ENCODE measurements at places on chromosomes 4 and X. TPM values are rescaled to one million over a fixed set of nuclear protein-coding genes. Genes with fewer than 3 reads are reported as not detected.

Gene PAK3
- 10.8 TPM for total RNA-seq

Gene GRIA2
- 12.0 TPM for total RNA-seq

Gene ARMCX1
- 21.1 TPM for total RNA-seq

Gene CABS1
- 0.19 TPM for total RNA-seq

Gene RTL5
- total RNA-seq: 16.1 TPM

Gene ATOH1
- 0.36 TPM for total RNA-seq

Gene SH3RF1
- 18.8 TPM for total RNA-seq

Gene SFRP2
- 5.9 TPM for total RNA-seq

Gene HSFX2
- not detected for total RNA-seq

Gene ARHGAP6
- total RNA-seq: 8.0 TPM

Gene BRCC3
- 29.8 TPM for total RNA-seq

Gene NCAPG
- 11.8 TPM for total RNA-seq

Gene MAGEA11
- 0.19 TPM for total RNA-seq

DNA sequence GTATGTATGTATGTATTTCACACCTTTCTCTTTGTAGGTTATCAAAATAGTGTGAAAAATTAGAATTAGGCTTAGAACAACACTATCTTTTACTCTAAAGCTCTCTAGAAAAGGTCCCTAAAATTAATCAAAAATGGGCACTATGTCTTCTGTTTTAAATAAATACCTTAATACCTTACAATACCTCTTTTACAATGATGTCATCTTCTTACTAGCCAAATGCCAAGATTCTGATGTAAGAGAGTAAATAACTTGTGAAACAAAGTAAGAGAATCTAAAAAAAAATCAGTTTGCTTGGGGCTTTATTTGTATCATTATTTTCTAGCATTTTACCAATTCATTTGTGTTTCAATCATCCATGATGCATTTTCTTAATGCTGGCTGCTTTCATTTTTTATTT lies 402.2 kb upstream of the MAGEB2 start:
- DNase-seq: no peak
- H3K4me3 ChIP-seq: no peak overlapping the region
- no peaks in the 10 kb centered on the region for H3K36me3 ChIP-seq
- H3K27ac ChIP-seq: no peak overlapping the region

- peaks cover 3% of the 10 kb centered on the region for H3K4me1 ChIP-seq
- H3K27ac ChIP-seq: no peak overlapping the region
These were observed 81.0 kb upstream of the SMARCAD1 start for GRCh38 chr4:94126669-94127068.

DNA sequence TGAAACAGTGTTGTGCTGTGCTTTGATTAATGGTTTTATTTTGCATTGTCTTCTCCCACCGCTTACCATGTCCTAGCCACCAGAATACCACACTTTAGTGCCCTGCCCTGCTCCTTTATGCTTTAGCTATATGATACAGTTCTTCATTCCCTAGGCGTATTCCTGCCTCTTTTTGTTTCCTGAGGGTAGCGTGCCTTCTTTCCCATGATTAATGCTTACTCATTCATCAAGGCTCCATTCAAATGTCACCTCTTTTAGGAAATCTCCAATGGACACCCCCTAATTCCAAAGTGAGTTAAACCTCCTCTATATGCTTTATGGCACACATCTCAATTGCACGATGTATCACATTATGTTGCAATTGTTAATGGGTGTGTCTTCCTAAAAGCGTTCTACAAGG lies 46.3 kb downstream of the SPANXD start:
- H3K4me1 ChIP-seq: no peaks in the 10 kb centered on the region
- H3K4me3 ChIP-seq: no peak overlapping the region
- DNase-seq: no peak
- no peaks in the 10 kb centered on the region for H3K27me3 ChIP-seq
- H3K36me3 ChIP-seq: no peaks in the 10 kb centered on the region
- no peak overlapping the region for H3K27ac ChIP-seq

DNA sequence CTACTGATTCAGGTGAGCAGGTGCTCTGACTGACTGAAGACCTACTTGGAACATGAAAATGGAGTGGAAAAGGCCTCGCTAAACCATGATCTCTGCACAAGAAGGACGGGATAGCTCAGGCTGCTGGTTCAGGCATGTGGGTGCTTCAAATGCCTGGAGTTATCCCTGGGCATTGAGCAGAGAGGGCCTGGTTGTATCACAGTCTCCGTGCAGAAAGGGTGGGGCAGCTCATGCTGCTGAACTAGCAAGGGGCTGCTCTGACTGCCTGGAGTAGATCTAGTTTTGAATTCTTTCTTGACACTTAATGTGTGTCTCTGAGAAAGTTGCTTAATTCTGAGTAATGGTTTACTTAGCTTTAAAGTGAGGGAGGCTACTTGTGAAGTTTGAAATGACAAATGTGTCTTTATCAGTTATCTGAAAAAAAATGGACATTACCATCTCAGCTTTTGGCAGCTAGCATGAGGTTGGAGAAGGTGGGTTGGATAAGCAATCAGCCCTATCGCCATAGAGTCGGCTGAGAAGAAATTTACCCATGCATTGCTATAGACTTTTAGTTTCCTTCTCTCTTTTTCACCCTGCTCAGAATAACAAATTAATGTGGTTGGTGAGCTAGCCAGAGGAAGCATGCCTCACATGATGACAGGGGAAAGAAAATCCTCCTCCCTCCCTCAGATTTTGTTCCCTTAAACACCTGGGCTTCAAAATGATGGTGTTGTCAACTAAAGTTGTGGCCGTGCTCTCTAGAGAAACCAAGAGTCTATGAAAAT lies 832.4 kb downstream of the STIM2 start:
- H3K4me1 ChIP-seq: peaks cover 4% of the 10 kb centered on the region
- no peak overlapping the region for H3K4me3 ChIP-seq
- H3K27me3 ChIP-seq: peaks cover 16% of the 10 kb centered on the region
- H3K27ac ChIP-seq: no peak overlapping the region

GRCh38 chrX:39477762-39478120 lies 620.0 kb downstream of the BCOR start:
- H3K27ac ChIP-seq: peak overlapping the region; percentile 61
- H3K4me3 ChIP-seq: no peak overlapping the region
- H3K36me3 ChIP-seq: no peaks in the 10 kb centered on the region
- no peaks in the 10 kb centered on the region for H3K27me3 ChIP-seq
- H3K4me1 ChIP-seq: peaks cover 22% of the 10 kb centered on the region

DNA sequence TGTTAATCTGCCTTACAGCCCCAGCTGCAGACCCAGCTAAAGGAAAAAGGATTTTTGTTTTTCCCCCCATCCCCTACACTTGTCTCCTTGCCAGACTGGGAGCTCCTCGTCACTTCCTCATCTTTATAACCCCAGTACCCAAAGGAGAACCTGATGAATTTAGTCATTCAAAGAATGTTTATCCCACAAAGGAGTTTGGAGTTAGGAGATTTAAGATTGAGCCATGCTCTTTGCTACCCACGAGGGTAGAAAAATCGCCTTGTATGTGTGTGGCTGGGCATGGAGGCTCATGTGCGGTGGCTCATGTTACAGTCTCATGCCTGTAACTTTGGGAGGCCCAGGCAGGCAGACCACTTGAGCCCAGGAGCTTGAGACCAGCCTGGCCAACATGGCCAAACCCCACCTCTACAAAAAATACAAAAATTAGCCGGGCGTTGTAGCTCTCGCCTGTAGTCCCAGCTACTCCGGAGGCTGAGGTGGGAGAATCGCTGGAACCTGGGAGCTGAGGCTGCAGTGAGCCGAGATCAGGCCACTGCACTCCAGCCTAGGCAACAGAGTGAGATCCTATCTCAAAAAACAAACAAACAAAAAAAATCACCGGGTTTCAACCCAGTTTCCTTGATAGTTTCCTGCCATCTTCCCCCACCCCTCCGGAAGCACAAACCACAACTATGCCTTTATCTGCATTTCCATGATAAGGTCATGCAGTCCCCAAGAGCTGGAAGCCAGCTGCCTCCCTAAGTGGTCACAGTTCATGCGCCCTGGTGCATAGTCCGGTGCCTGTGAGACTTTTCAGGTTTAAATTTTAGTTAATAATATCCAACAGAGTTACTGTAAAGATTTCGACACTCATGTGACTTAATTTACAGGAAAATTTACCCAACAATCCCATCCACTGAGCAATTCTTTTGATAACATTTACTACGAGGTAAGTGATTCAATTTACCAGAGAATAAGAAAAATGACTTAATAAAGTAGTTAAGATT lies 1.5 kb downstream of the CFAP97 start:
- peaks cover 6% of the 10 kb centered on the region for H3K36me3 ChIP-seq
- H3K4me3 ChIP-seq: peak overlapping the region; percentile 98
- no peaks in the 10 kb centered on the region for H3K27me3 ChIP-seq
- DNase-seq: no peak
- peak overlapping the region; percentile 95 for H3K27ac ChIP-seq

DNA sequence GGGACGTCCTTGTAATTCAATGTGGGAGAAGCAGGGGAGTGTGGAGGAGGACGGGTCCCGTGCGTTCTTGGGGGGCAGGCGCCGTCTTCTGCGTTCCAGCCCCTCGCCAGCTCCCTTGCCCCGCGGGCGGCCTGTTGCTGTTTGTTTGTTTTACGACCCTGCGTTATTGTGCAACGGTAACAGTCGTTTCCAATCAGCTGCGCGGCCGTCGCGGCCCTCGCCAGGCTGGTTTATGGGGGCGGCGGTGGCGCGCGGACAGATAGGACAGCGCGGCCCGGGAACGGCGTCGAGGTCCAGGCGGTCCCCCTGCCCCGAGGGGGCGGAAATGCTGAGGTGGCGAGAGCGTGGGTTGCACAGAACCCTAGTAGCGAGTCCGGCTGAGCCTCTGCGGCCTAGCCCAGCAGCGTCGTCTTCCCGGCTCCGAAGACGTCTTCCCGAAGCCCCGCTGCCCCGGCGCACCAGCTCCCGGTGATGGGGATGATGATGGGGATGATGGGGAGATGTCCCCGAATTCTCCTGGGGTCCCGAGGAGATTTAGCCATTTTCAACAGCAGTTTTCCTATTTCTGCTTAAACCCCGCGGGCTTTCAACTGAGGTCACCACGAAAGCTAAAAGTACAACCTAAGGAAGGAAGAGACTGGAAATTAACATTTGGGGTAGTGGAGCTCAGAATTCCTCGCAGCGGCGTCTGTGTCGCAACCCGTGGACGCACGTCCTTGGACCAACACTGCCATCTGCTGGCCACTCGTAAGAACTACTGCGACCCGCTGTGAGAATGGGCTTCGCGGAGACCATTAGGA lies 4.8 kb downstream of the PDGFRA start:
- H3K27me3 ChIP-seq: peaks cover 63% of the 10 kb centered on the region
- DNase-seq: peak; percentile 81
- peaks cover 21% of the 10 kb centered on the region for H3K36me3 ChIP-seq
- peak overlapping the region; percentile 90 for H3K27ac ChIP-seq
- H3K4me3 ChIP-seq: peak overlapping the region; percentile 90

GRCh38 chrX:50068893-50069292 lies 131.9 kb downstream of the AKAP4 start:
- no peak overlapping the region for H3K27ac ChIP-seq
- no peak overlapping the region for H3K4me3 ChIP-seq
- DNase-seq: no peak
- no peaks in the 10 kb centered on the region for H3K27me3 ChIP-seq
- peaks cover 5% of the 10 kb centered on the region for H3K4me1 ChIP-seq
- peaks cover 12% of the 10 kb centered on the region for H3K36me3 ChIP-seq

GRCh38 chrX:12197030-12197429 lies 58.8 kb downstream of the FRMPD4 start:
- H3K27ac ChIP-seq: no peak overlapping the region
- no peak for DNase-seq
- no peaks in the 10 kb centered on the region for H3K4me1 ChIP-seq
- H3K27me3 ChIP-seq: no peaks in the 10 kb centered on the region
- H3K4me3 ChIP-seq: no peak overlapping the region
- no peaks in the 10 kb centered on the region for H3K36me3 ChIP-seq

GRCh38 chrX:139025816-139026215 lies 314.3 kb upstream of the FGF13 start:
- H3K27me3 ChIP-seq: no peaks in the 10 kb centered on the region
- H3K4me1 ChIP-seq: no peaks in the 10 kb centered on the region
- no peak for DNase-seq
- H3K27ac ChIP-seq: no peak overlapping the region
- no peak overlapping the region for H3K4me3 ChIP-seq
- no peaks in the 10 kb centered on the region for H3K36me3 ChIP-seq

DNA sequence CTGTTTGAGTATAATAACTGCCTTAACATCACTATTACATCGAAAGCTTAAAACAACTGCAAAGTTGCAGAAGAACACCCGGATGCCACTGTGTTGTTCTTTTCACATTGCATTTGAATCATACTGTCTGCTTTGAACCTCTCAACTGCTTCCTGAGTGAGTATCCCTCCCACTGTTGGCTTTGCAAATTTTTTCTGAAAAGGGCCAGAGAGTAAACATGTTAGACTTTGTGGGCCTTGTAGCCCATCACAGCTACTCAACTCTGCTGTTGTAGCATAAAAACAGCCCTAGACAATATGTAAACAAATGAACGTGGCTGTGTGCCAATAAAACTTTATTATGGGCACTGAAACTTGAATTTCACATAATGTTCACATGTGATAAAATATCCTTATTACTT lies 76.1 kb downstream of the NSG1 start:
- no peaks in the 10 kb centered on the region for H3K27me3 ChIP-seq
- DNase-seq: no peak
- H3K4me1 ChIP-seq: peaks cover 7% of the 10 kb centered on the region
- peaks cover 50% of the 10 kb centered on the region for H3K36me3 ChIP-seq
- H3K4me3 ChIP-seq: no peak overlapping the region

DNA sequence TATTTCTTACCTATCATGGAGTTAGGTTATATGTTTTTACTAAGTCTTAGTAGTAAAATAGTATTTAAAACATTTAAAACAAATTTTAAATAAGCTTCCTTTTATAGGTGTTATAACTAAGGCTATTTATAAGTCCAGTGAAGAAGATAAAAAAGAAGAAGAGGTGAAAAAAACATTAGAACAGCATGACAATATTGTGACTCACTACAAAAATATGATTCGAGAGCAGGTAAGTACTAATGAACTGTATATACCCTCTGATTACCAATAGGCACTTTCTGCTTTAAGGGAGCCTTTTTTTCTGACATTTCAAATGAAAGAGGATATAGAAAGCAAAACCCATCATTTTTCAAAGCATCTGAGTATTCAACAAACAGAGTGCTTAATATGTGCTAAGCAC lies 76.6 kb downstream of the USO1 start:
- no peak for DNase-seq
- H3K4me3 ChIP-seq: no peak overlapping the region
- H3K27me3 ChIP-seq: no peaks in the 10 kb centered on the region
- peaks cover 20% of the 10 kb centered on the region for H3K36me3 ChIP-seq
- H3K4me1 ChIP-seq: no peaks in the 10 kb centered on the region

- H3K36me3 ChIP-seq: no peaks in the 10 kb centered on the region
These were observed 740 bp upstream of the NPY2R start for GRCh38 chr4:155207534-155208257.
